ENCODE measurements at places on chromosomes 2 and 18.

DNA sequence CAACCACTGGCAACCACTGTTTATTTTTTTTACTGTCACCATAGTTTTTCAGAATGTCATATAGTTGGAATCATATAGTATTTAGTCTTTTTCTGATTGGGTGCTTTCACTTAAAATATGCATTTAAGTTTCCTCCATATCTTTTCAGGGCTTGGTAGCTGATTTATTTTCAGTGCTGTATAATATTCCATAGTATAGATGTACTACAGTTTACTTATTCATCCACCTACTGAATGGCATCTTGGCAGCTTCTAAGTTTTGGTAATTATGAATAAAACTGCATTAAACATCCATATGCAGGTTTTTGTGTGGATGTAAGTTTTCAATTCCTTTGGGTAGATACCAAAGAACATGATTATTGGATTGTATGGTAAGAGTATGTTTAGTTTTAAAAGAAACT, 23.0 kb downstream of the CFAP221 start:
- no peak for DNase-seq

- no peak for DNase-seq
These were observed 95.7 kb downstream of the BCL2 start for GRCh38 chr18:63223837-63224236.

GRCh38 chr2:118059919-118060478, 28.3 kb upstream of the INSIG2 start:
- DNase-seq: no peak

DNA sequence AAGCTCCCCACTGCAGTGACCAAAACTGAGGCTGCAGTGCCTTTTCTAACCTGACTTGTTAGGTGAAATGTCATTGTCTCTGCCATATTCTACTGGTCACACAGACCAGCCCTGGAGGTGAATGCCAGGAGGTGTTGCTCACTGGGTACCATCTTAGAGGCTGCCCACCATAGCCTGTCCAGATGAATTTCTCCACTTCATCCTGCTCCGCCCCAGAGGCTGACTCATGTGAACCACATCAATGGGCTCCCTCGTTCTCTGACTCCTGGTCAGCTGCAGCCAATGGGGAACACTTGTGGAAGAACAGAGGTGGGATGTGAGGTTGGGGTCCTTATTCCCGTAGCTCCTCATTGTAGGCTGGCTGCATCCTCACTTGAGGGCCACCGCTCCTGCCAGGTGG, 3.4 kb upstream of the NARS1 start:
- DNase-seq: no peak

DNA sequence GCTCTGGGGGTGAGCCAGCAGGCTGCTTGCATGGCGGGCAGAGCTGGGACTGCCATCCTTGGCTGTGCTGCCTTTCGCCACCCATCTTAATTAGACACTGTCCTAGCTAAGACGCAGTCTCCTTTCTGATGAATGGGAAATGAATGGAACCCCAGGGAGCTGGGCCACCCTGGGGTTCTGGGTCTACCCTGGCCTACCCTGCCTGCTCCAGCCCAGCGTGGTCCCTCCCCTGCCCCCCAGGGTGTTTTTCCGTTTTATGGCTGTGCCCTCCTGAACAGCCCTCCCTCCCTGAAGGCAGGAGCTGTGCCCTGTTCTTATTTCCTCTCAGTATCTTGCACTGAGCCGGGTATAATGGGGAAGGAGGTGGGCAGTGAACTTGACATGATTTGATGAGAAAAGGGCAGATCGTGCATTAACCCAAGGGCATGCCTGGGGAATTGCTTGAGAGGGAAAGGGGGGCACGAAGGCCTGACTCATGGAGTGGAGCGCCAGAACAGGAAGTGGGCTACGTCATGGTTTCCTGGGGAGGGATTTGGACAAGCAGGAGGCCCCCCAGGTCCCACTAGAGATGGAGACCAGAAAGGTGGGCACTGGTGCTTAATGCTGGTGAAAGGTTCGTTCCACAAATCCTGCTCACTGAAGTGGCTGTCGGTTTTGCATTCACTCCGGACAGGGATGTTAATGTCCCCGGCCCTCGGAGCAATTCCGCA, 165.0 kb downstream of the KLHL29 start:
- no peak for DNase-seq

Measured in CD4-positive, alpha-beta T cell (primary cell).